ENCODE measurements at places on chromosomes 5 and 9.

- DNase-seq, result no peak
Observed at GRCh38 chr5:104708027-104708426, 1145.4 kb upstream of the NUDT12 start.

DNA sequence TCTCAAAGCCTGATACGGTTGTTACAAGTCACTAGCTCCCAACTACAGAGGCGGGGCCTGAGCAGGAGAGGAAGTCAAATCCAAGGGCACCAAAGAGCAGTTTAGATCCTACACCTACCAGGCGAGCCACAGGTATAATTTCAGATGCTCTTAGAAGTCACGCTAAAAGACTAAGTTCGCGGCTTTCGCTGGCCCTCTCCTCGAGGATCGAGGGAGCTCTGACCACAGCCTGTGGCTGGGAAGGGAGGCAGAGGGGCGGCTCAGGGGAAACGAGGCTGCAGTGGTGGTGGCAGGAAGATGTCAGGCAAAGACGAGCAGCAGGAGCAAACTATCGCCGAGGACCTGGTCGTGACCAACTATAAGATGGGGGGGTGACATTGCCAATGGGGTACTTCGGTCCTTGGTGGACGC, 48.6 kb downstream of the SEMA4D start:
- DNase-seq, result no peak

- DNase-seq, result no peak
Observed at GRCh38 chr9:130289711-130290241, 24.2 kb downstream of the HMCN2 start.

DNA sequence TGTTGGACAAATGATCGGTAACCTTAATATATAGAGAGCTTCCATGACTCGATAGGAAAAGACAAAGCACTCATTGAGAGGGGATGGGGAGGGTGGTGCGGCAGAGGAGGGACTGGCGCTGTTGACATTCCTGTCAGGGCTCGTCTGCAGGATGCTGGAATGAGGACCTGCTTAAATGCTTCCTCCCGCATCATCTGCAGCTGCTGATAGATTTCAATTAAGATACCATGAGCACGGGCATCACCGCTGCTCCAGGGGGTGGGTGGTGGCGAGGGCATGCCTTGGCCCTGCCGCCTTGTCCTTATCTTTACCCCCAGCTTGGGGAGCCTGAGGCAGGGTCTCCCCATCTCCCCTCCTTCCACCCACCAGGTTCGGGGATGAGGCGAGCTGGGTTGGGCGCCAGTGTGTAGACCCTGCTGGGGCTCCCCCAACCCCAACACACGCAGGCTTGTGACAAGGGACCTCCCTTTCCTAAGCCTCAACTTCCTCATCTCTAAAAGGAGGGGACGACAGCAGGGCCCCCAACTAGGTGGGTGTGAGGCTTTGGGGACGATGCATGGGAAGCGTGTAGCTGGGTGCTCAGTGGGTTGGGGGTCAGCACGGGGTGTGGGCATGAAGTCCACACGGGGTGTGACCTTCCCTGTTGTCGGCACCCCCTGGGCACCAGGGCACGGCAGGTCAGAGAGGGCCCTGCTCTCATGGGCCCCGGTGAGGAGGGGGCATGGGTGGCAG, 11.7 kb upstream of the QRFP start:
- DNase-seq, result no peak

Measured in D721Med (cell line).